ENCODE measurements at places on chromosomes 7 and 10.

GRCh38 chr7:138887085-138887710 lies 89.2 kb upstream of the ATP6V0A4 start:
- DNase-seq = no peak
- H3K4me1 ChIP-seq = peaks cover 23% of the 10 kb centered on the region
- H3K27me3 ChIP-seq = no peaks in the 10 kb centered on the region
- no peaks in the 10 kb centered on the region for H3K36me3 ChIP-seq
- H3K27ac ChIP-seq = no peak overlapping the region

DNA sequence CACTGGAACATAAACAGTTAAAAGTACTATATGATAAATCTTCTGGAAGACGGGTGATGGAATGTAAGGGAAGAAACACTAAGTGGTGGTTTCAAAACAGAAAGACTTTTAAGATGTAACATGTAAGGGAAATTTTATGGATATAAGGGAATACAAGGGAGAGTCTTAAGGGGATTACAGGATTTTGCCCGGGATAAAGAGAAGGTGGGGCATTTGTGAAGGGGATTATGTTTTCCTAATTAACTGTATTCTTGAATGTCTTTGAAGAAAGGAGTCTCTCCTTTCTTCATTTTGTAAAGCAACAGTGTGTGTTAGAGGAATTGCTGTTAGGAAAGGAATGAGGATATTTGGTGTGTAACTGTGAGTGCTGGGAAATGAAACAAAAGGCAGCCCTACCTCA lies 745.2 kb downstream of the AUTS2 start:
- H3K27ac ChIP-seq = peak overlapping the region; percentile 85
- H3K4me1 ChIP-seq = peaks cover 57% of the 10 kb centered on the region
- no peaks in the 10 kb centered on the region for H3K36me3 ChIP-seq
- peak overlapping the region; percentile 13 for H3K4me3 ChIP-seq
- peaks cover 46% of the 10 kb centered on the region for H3K27me3 ChIP-seq

DNA sequence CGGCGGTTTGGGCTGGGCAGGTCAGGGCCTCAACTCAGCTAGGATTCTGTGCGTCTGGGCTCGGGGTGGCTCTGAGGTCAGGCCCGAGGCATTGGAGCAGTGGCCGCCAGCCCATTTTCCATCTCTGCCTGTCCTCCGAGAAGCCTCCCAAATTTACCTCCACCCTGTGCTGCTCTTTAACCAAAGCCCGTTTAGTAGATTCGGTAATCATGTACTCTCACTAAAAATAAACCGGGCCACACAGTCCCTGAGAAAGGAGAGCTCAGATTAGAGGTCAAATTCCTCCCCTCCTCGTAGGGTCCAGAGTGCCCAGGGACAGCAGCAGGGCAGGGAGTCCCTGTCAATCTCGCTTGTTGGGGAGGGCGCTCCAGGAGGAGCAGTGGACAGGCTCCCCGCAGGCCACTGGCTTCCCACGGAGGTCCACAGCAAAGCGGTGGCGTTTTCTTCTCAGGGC lies 88.7 kb upstream of the CHST15 start:
- H3K36me3 ChIP-seq = no peaks in the 10 kb centered on the region
- DNase-seq = no peak
- no peaks in the 10 kb centered on the region for H3K4me1 ChIP-seq

DNA sequence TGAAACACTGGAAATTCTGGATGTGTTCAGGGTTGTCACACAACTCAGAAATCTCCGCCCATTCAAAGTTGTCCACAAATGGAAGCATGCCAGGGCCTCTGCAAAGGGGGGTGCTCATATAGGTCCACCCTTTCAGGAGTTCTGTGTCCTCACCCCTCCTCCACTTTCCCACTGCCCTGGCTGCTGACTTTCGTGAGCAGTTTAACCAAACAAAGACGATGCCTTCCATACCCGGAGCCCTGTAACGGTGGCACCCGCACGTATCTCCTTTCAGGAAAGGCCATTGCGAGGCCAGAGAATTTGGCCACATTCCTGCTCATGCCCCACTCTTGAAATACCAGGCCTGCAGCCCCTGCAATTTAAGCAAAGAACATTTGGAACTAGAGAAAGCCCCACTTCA lies 1.4 kb downstream of the CPXM2 start:
- H3K27me3 ChIP-seq = peaks cover 53% of the 10 kb centered on the region
- H3K36me3 ChIP-seq = no peaks in the 10 kb centered on the region
- DNase-seq = no peak
- peaks cover 14% of the 10 kb centered on the region for H3K4me1 ChIP-seq
- no peak overlapping the region for H3K4me3 ChIP-seq

- no peak for DNase-seq
- no peak overlapping the region for H3K27ac ChIP-seq
- no peaks in the 10 kb centered on the region for H3K36me3 ChIP-seq
- no peak overlapping the region for H3K4me3 ChIP-seq
Observed at GRCh38 chr10:75611172-75611992, 180.0 kb downstream of the LRMDA start.

- H3K36me3 ChIP-seq = no peaks in the 10 kb centered on the region
- no peak overlapping the region for H3K27ac ChIP-seq
- no peak for DNase-seq
- H3K27me3 ChIP-seq = no peaks in the 10 kb centered on the region
Observed at GRCh38 chr7:5215313-5215712, 25.3 kb downstream of the WIPI2 start.

DNA sequence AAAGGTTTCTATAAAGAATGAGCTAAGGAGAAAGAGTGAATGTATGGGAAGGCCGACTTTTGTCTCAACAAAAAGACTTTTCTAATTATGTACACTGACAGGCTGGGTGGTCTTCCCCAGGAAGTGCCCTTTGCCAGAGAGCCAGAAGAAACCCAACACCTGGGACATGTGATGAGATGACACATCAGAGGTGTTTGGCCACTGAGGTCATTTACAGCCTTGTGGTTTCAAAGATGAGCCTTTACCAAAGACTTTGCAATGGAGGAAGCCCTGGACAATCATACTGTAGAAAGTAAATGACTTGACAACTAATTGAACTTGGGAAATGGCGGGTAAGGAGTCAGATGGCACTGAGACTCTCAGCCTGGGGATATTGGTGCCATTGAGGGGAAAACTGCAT lies 3.4 kb upstream of the NRG3 start:
- H3K4me1 ChIP-seq = peaks cover 3% of the 10 kb centered on the region
- peaks cover 44% of the 10 kb centered on the region for H3K27me3 ChIP-seq
- no peak overlapping the region for H3K27ac ChIP-seq
- no peaks in the 10 kb centered on the region for H3K36me3 ChIP-seq
- no peak overlapping the region for H3K4me3 ChIP-seq

DNA sequence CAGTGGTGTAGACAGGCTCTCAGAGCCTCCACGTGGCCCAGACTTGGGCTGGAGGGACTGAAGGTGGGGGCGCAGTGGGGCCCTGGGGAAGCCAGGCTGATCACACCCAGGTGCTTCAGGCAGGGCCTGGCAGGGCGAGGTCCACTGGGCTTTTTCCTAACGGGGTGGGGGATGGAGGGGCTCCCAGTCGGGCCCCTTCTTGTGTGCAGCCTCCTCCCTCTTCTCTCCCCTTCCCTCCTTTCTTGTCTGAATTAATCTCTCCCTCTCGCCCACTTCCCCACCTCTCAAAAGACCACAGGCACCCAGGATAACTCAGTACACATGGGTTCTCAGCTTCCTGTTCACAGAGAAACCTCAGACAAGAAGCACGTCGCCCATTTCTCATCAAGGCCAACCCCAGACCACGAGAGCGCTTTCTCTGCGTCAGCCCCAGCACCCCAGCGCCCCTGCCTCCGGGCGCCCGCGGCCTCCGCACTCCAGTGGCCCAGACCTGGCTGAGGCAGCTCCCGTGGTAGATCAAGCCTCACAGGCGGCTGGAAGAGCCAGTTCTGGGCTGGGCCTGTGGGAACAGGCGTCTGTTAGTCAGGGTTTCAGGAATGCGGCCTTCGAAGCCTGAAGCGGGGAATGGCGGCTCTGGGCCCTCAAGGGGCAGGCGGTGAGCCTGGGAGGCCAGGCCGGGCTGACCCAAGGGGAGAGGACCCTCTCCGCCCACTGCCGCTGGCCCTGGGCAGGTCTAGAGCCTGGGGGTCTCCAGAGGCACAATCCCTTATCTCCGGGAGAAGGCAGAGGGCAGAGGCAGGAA lies 50.6 kb downstream of the PWWP2B start:
- peak; percentile 56 for DNase-seq
- no peaks in the 10 kb centered on the region for H3K36me3 ChIP-seq
- H3K4me3 ChIP-seq = no peak overlapping the region
- no peak overlapping the region for H3K27ac ChIP-seq
- H3K4me1 ChIP-seq = peaks cover 27% of the 10 kb centered on the region

DNA sequence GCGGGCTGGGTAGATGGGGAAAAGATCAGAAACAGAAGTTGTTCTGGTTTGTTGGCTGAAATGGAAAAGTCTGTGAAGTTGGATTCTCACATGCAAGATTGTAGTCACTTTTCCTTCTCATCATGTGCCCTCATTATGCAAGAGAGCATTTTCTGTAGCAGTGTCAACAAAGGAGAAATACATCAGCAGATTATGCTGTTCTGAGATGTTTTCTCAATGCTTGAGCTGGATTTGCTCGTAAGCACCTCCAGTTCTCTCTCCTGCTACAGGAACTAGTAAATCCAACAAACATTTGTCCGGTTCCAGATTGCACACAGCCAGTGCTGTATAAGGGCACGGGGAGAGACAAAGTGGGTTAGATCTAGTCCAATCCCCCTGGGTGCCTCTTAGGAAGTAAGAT lies 90.0 kb downstream of the GATA3 start:
- H3K36me3 ChIP-seq = no peaks in the 10 kb centered on the region
- H3K27ac ChIP-seq = no peak overlapping the region
- H3K4me1 ChIP-seq = peaks cover 6% of the 10 kb centered on the region
- H3K4me3 ChIP-seq = no peak overlapping the region
- DNase-seq = no peak
- no peaks in the 10 kb centered on the region for H3K27me3 ChIP-seq

DNA sequence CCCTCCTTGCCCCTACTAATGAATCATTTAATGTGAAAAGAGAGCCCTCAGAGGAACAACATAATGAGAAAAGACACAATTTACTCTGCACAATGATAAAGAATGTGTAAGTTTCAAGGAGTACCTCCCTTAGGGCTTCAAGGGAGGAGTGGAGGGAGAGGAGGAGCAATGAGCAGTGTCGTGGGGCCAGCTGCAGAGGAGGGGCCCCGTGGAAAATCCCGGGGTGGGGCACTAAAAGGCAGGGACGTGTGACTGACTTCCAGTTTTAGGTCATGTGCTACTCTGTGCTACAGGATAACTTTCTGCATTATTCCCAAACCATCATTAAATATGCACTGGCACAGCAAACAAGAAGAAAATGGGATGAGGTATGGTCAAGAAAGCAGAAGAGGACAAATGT lies 108.1 kb downstream of the ANLN start:
- H3K4me1 ChIP-seq = no peaks in the 10 kb centered on the region
- no peaks in the 10 kb centered on the region for H3K27me3 ChIP-seq
- no peak overlapping the region for H3K4me3 ChIP-seq
- no peaks in the 10 kb centered on the region for H3K36me3 ChIP-seq
- H3K27ac ChIP-seq = no peak overlapping the region

GRCh38 chr7:93828260-93828659 lies 62.3 kb downstream of the TFPI2 start:
- H3K4me3 ChIP-seq = no peak overlapping the region
- DNase-seq = no peak
- H3K27ac ChIP-seq = no peak overlapping the region
- H3K36me3 ChIP-seq = no peaks in the 10 kb centered on the region

DNA sequence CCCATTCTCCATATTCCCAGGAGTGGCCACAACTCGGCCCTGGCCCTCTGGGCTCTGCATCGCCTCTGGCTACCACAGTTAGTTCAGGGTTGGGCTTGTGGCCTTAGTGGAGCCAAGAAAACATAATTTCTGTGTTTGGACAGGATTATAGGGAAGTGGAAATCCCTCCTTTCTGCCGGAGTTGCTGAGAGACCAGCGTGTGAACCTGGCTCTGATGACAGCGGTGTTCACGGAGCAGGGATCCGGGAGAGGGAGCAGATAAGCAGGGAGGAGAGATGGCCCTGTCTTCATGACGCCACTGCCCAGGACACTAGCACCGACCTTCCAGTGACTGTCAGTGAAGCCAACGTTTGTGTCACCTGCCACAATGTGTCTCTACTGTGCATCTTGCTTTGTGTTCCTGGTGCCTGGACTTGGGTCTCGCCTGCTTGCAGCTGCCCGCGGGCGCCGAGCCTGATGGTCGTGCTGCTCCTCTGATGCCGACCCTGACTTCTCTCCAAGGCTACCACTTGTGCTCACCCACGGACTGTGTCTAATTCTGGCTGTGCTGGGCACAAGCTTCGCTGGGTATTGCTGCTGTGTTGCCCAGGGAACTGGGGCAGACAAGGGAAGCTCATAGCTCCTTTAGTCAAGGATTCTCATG lies 67.0 kb upstream of the VIPR2 start:
- no peak for DNase-seq
- H3K4me3 ChIP-seq = no peak overlapping the region
- H3K36me3 ChIP-seq = no peaks in the 10 kb centered on the region
- H3K4me1 ChIP-seq = no peaks in the 10 kb centered on the region
- no peaks in the 10 kb centered on the region for H3K27me3 ChIP-seq

DNA sequence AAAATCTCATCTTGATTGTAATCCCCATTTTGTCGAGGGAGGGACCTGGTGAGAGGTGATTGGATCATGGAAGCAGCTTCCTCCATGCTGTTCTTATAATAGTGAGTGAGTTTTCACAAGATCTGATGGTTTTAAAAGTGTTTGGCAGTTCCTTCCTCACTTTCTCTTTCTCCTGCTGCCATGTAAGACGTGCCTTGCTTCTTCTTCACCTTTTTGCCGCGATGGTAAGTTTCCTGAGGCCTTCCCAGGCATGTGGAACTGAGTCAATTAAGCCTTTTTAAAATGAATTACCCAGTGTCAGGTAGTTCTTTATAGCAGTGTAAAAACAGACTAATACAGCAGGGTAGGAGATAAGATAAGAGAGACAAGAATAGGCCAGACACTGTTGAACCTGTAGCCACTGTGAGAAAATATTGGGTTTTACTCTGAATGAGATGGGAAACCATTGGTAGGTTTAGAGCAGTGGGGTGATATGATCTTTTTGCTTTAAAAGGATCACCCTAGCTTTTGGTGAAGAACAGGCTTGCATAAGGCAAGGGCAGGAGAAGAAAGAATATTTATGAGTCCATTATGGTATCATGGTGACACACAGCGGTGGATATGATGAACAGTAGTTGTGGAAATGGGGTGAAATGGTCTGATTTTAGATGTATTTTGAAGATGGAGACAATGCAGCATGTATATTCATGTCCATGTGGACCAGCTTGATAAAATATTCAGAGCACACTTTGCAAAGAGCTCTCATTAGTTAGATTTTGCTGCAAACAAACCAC lies 11.5 kb downstream of the OR6B1 start:
- no peak for DNase-seq
- no peaks in the 10 kb centered on the region for H3K36me3 ChIP-seq
- H3K4me3 ChIP-seq = no peak overlapping the region
- H3K27ac ChIP-seq = no peak overlapping the region
- H3K4me1 ChIP-seq = no peaks in the 10 kb centered on the region
- no peaks in the 10 kb centered on the region for H3K27me3 ChIP-seq
